ENCODE measurements at places on chromosomes 6 and 20.

- no peak for DNase-seq
Measured at GRCh38 chr6:48568856-48569255, 457.9 kb upstream of the PTCHD4 start.

- DNase-seq: no peak
Measured at GRCh38 chr6:108945681-108946159, 97.5 kb downstream of the ARMC2 start.

DNA sequence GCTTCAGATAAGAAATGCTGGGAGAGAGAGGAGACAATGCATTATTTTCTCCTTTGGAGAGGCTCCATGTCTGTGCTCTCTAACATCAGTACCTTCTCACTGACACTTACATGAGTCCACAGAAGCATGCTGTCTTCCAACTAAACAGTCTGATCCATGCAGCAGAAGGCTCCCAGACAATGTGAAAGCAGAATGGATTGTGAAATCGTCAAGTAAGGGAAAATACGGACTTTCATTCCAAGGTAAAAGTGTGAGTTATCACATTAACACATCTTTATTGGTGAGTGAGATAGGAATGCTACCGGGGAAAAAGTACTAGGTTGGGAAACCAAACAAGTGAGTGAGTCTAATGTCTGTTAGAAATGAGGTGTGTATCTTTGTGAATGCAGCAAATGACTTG, 167.6 kb upstream of the KCNK16 start:
- DNase-seq: no peak

DNA sequence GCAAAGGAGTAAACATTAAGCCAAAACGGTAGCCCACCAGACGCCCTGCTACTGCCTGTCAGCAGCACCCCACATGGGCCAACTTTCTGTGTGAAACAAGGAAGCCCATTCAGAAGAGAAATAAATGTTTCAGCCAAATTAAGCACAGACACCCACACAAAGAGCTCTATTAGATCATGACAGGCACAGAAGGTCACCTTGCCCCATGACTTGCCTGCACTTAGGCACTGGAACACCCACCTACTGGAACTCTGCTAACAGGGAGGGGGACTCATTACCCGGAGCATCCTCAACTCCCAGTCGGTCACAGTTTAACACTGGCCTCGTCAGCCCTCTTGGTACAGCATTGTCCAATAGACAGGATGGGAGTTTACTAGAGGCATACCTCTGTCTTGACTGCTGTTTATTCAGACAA, 31.8 kb downstream of the GFOD1 start:
- DNase-seq: no peak

GRCh38 chr6:1029141-1029540, 282.8 kb upstream of the FOXQ1 start:
- DNase-seq: no peak

GRCh38 chr6:5782783-5783547, 223.8 kb downstream of the NRN1 start:
- DNase-seq: no peak

- no peak for DNase-seq
Measured at GRCh38 chr6:80940976-80941375, 811.5 kb downstream of the TENT5A start.

DNA sequence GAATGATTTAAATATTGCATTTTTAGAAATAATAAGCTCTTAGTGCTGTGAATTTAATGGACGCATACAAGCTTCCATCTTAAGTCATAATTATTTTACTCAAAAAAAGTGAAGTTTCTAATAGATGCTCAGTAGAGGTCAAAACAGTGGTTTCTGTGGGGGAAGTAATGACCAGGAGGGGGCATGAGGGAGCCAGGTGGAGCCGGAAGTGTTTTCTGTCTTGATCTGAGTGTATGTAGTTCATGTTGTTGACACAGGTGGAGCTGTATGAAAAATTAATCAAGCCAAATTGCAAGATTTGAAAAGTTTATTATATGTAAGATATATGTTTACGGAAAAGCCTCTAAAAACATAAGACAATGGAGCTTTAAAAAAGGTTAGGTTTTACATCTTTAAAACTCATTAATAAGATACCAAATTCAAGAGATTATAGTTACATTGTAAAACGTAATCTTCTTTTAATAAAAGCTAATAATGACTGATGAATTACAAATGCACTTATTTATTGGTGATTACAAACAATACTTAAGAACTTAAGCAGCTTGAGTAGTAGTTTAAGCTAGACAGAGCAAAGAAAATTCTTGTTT, 68.0 kb downstream of the PLAGL1 start:
- DNase-seq: peak; percentile 61

- no peak for DNase-seq
Measured at GRCh38 chr20:41151134-41151869, 14.0 kb downstream of the PLCG1 start.

DNA sequence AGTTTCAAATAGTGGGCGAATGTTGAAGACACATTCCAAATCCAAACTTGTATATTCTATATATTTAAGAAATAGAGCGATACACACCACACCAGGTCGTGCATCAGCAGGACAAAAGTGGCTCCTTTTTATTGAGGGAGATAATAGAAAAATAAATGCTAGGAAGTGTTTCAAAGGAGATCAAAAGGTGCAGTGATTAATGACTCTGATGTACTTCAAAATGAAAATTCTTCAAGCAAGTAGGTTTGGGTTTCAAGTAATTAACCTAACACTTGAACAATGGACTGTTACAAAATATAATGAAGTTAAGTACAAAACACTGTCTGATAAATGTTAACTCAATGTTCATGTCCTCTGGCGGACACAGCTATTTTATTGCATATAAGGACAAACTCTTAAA, 185.9 kb downstream of the BTBD9 start:
- DNase-seq: no peak

GRCh38 chr6:140193269-140193668, 818.8 kb upstream of the CITED2 start:
- no peak for DNase-seq

DNA sequence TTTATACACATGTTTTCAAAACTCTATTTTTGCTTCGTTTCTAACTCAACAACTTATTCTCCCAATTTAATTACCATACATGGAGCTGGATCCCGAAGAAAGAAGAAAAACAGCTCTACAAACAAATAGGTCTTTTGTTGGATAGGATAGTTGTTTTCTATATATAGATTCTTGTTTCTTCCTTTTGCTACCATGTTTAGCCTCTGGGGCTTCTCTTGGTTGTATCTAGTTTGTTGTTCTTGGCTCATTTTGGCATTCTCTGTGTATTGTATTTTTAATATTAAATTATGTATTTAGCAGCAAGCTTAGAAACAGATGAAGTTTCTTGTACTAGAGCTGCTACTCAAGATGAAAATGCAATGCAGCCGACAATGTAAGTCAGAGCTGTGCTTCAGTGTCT, 60.9 kb downstream of the PLCB4 start:
- DNase-seq: no peak

- no peak for DNase-seq
Measured at GRCh38 chr6:11329726-11330412, 97.4 kb upstream of the NEDD9 start.

DNA sequence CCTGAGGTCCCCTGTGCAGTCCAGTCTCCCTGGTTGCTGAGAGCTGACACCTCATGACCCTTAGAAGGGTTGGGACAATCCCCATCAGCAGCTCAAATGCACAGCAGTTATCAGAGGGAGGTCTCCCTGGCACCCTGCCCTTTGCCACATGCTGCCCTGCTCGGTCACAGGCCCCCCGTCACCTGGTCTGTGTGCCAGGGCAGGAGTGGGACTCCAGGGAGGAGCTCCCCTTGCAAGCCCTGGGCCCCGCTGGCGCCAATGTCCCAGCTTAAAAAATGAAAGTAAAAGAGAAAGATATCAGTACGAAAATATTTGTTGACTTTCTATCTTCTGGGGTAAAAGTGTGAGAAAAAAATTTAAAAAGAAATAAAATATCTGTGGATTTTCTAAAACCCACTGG, 68.1 kb upstream of the SLC22A16 start:
- DNase-seq: no peak

DNA sequence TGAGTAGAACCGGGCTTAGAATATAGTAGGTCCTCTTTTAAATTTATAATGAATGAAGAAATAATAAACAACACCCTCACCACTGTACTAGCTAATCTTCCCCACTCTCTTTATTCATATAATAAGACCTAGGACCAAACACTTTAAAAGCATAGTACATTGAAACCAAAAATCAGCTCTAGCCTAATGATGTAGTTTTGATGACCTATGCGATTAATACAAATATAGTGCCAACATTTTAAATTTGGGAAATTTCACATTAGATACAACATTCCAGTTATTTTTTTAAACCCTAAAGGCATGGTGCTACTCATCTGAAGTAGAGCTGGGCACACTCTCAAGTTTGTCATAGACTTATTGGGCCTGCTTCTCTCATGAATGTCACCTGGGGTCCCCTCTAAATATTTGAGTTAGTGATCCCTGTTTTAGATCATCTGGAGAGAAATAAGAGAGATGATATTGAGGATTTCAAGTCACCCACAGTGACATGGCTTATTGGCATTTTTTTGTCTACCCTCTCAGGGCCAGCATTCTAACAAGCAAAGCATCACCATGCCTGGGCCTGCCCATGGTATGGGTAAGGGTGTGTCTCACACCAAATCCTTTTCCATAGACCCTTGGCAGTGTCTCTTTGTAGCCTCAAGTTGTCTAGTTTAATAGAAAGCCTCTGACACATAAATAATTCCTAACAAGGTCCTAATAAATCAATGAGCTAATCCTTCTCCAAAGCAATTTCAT, 319.8 kb downstream of the HIVEP2 start:
- no peak for DNase-seq

DNA sequence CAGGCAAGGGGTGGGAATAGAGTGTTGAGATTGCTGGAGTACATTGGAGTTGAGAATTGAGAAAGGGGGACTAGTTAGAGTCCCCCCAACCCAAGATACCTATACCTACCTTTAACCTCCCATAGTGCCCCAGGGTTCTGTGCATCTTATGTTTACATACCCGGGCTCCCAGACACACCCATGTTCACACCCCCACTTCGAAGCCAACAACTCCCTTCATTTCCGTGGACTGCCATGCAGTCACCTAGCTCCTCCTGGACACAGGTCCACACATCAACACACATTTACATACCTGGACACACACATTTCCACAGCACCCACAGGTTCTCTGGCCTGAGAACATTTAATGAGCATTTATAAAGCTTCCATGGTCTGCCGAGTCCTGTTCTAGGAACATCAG, 5.1 kb downstream of the TMEM63B start:
- DNase-seq: no peak

- DNase-seq: no peak
Measured at GRCh38 chr20:37526238-37526838, 1.3 kb downstream of the BLCAP start.

DNA sequence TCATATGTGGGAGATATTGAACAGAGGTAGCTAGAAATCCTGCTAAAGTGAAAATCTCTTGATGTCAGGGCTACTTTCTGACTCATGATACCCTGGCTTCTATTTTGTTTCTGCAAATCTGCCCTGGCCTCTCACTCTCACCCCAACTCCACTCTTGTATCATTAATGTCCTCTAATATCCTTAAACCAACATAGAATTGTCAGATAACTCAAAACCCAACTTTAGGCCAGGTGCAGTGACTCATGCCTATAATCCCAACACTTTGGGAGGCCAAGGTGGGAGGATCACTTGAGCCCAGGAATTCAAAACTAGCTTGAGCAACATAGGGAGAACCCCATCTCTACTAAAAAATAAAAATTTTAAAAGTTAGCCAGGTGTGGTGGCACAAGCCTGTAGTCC, 33.8 kb upstream of the OSTM1 start:
- no peak for DNase-seq

- no peak for DNase-seq
Measured at GRCh38 chr6:713351-713750, 20.4 kb upstream of the EXOC2 start.

DNA sequence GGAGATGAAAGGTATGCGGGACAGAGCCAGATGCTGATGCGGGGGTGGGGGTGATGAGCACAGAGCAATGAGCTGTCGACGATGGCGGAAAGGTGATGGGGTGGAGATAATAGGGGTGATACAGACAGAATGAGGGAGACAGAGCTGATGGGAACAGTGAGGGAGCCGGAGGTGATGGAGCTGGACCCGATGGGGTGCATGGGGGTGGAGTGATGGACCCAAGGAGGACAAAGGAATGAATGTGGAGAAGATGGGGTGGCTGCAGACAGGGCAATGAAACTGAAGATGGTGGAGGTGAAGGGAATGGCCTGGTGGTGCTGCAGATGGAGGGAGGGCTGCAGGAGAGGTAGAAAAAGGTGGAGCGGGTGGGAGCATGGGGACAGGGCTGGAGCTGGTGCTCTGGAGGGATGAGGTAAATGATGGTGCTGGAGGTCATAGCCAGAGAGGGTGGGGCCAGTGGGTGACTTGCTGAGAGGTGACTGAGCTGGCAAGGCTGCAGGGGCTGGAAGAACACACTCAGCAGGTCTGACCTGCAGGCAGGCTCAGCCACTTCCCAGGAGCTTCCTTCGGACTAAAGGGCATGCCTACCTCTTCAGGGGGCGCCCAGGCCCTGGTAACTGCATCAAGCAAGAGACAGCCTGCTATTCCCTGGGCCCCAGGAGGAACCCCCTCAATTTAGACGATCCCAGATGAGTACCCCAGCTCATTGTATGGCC, 6.0 kb upstream of the FOXS1 start:
- no peak for DNase-seq

DNA sequence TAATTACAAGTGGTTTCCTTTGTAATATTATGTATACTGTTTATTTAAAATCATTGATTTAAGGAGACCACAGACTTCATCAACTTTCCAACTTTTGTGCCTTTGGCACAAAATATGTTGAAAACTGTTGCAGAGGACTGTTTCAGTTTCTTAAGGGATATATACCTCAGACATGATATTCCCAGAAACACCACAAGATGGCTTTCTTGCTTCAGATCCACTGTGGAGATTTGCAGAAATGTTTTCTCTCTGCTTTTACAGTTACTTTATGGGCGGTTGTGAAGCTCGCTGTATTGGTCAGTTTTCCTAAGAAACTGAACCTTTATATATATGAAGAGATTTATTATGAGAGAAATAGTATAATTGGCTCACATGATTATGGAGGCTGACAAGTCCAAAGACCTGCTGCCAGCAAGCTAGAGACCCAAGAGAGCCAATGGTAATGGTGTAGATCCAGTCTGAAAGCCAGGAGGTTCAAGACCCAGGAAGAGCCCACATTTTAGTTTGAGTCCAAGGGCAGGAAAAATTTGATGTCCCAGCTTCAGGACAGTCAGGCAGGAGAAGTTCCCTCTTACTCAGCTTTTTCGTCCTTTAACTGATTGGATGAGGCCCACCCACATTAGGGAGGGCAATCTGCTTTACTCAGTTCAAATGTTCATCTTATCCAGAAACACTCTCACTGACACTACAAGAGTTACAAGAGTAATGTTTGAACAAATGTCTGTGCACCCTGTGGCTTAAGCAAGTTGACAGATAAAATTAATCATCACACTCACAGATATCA, 12.8 kb downstream of the ME1 start:
- DNase-seq: no peak

DNA sequence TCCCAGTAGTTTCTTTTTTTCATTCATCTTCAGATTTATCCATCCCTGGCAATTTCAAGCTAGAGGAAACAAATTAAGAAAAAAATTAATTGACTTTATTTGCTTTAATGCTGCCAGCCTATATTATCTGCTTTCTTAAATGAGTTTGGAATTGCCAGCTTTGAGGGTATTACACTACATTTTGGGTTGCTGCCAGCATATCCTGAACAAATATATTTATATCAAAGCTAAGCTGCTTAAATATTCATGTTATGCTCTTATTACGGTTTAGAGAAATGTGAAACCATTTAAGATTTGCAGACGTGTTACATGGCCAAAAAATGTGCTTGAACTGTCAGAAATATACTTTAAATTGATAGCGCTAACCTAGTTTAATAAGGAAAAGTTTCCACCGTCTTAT, 59.7 kb downstream of the GRIK2 start:
- no peak for DNase-seq

Data from CD4-positive, alpha-beta T cell treated with Interleukin-2 at 100 ng/mL for 4 hours (primary cell).